ENCODE measurements at places on chromosomes 4 and X. TPM values are rescaled to one million over a fixed set of nuclear protein-coding genes. Genes with fewer than 3 reads are reported as not detected.
A peak's percentile ranks its signal among the peaks of the same experiment; 100 is the strongest.

AFM gene
- not detected for total RNA-seq

GRCh38 chrX:8520791-8521190, 56.2 kb downstream of the VCX3B start:
- DNase-seq: no peak

- DNase-seq: no peak
Observed at GRCh38 chrX:130543603-130544325, 142.0 kb downstream of the RBMX2 start.

BEND2 gene
- total RNA-seq: not detected

SPIN2B gene
- 8.7 TPM for total RNA-seq

DNA sequence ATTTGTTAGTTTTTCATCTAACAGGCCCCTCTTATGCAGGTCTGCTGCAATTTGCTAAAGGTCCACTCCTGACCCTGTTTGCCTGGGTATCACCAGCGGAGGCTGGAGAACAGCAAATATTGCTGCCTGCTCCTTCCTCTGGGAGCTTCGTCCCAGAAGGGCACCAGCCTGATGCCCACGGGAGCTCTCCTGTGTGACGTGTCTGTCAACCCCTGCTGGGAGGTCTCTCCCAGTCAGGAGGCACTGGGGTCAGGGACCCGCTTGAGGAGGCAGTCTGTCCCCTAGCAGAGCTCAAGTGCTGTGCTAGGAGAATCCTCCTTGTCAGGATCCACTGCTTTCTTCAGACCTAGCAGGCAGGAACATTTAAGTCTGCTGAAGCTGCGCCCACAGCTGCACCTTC, 30.5 kb downstream of the ATRX start:
- no peak for DNase-seq

GRCh38 chr4:37446016-37446415, 201.5 kb downstream of the NWD2 start:
- no peak for DNase-seq

RHOH gene
- total RNA-seq: 107 TPM

- no peak for DNase-seq
Observed at GRCh38 chr4:143270256-143270838, 66.3 kb upstream of the GAB1 start.

- DNase-seq: peak; percentile 96
Observed at GRCh38 chr4:170027181-170027829, 1.1 kb upstream of the MFAP3L start.

DNA sequence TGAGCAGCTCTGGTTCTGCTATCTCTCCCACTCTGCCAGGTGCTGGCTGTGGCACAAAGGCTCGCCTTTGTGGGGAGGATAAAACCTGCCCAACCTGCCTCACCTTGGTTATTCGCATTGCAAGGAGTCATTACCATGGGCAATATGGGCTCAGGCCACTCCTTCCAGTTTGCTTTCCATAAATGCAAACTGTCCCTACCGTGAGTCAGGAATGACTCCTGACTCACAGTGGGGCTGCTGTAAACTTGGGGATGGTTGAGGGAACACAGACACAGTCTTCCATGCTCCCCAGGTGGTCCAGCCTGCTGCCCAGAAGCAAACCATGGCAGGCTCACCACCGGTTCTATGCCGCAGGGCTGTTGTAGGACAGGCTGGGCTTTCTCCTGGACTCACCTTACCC, 36.1 kb downstream of the COQ2 start:
- no peak for DNase-seq

TLR2 gene
- total RNA-seq: 0.47 TPM

PF4V1 gene
- total RNA-seq: not detected

- no peak for DNase-seq
Observed at GRCh38 chr4:180799798-180800197, 1443.4 kb upstream of the TENM3 start.

PFKFB1 gene
- total RNA-seq: 0.47 TPM

- no peak for DNase-seq
Observed at GRCh38 chrX:115339441-115340025, 50.0 kb downstream of the LUZP4 start.

GRCh38 chr4:105474099-105474518, 247 bp upstream of the PPA2 start:
- peak; percentile 95 for DNase-seq

DNA sequence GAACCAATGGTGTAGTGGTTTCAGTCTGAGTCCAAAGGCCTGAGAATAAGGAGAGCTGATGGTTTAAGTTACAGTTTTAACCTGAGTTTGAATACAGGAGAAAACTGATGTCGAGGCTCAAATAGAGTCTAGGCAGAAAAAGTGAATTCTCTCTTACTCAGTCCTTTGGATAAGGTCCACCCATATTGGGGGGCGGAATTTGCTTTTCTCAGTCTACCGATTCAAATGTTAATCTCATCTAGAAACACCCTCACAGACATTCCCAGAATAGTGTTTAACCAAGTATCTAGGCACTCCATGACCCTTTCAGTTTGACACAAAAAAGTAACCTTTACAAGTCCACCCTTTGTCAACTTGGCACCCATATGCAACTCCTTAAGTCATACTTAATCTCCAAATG, 216.0 kb downstream of the GRID2 start:
- DNase-seq: no peak

Measured in activated CD4-positive, alpha-beta T cell treated with anti-CD3 and anti-CD28 coated beads, Interleukin-2, amount 10 ng/mL, durations not matched to agents 24 days and 14 days (primary cell).